ENCODE measurements at places on chromosomes 5 and 9. TPM values are rescaled to one million over a fixed set of nuclear protein-coding genes. Genes with fewer than 3 reads are reported as not detected.

DNA sequence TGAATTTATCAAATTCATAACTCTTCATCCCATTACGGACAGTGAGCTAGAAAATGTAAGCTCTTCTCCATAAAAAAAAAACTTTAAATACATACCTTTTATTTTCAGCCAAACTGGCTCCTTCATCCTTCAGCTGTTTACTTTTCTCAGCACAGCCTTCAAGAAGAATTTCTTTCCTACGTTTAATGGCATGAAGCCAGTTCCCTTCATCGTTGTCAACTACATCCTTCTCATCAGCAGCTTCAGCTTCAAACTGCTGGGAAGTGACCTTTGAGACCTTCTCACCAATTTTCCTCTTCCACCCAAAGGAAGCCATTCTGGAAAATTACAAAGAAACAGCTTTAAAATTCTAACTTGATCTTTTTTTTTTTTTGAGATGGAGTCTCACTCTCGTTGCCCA, 9.1 kb downstream of the TTC33 start:
- H3K4me3 ChIP-seq: no peak overlapping the region
- no peak overlapping the region for H3K27ac ChIP-seq
- H3K4me1 ChIP-seq: no peaks in the 10 kb centered on the region
- no peaks in the 10 kb centered on the region for H3K27me3 ChIP-seq
- peaks cover 4% of the 10 kb centered on the region for H3K36me3 ChIP-seq

- DNase-seq: no peak
- no peak overlapping the region for H3K4me3 ChIP-seq
- no peaks in the 10 kb centered on the region for H3K4me1 ChIP-seq
- no peak overlapping the region for H3K27ac ChIP-seq
- no peaks in the 10 kb centered on the region for H3K27me3 ChIP-seq
- no peaks in the 10 kb centered on the region for H3K36me3 ChIP-seq
These were observed 22.0 kb downstream of the ALDH1A1 start for GRCh38 chr9:72930828-72931227.

GRCh38 chr5:142319560-142320429, 5.0 kb downstream of the SPRY4 start:
- peaks cover 31% of the 10 kb centered on the region for H3K4me1 ChIP-seq
- peaks cover 8% of the 10 kb centered on the region for H3K27me3 ChIP-seq
- no peak for DNase-seq

Gene FBP2
- total RNA-seq: not detected

DNA sequence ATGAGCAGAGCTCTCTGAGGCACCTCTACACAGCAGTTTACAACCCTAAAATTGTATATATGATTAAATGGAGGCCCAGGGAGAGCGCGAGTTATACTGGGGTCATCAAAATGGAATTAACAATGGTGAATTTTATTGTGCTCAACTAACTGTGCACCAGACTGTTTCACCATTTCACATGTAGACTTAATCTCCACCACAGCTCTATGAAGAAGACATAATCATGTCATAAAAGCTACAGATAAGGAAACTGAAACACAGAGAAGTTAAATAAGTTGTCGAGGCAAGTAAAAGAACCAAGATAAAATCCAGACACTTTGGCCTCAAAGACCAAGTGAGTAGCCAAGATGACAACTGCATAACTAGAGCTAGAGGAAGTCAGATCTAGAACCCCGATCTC, 1.5 kb downstream of the SH3TC2 start:
- no peaks in the 10 kb centered on the region for H3K4me1 ChIP-seq
- H3K27me3 ChIP-seq: no peaks in the 10 kb centered on the region
- DNase-seq: no peak
- no peak overlapping the region for H3K4me3 ChIP-seq
- no peak overlapping the region for H3K27ac ChIP-seq
- H3K36me3 ChIP-seq: no peaks in the 10 kb centered on the region

- DNase-seq: no peak
- no peaks in the 10 kb centered on the region for H3K4me1 ChIP-seq
- no peak overlapping the region for H3K4me3 ChIP-seq
These were observed 1.9 kb downstream of the FLT4 start for GRCh38 chr5:180647465-180647864.

Gene CLIC3
- total RNA-seq: 3.7 TPM

DNA sequence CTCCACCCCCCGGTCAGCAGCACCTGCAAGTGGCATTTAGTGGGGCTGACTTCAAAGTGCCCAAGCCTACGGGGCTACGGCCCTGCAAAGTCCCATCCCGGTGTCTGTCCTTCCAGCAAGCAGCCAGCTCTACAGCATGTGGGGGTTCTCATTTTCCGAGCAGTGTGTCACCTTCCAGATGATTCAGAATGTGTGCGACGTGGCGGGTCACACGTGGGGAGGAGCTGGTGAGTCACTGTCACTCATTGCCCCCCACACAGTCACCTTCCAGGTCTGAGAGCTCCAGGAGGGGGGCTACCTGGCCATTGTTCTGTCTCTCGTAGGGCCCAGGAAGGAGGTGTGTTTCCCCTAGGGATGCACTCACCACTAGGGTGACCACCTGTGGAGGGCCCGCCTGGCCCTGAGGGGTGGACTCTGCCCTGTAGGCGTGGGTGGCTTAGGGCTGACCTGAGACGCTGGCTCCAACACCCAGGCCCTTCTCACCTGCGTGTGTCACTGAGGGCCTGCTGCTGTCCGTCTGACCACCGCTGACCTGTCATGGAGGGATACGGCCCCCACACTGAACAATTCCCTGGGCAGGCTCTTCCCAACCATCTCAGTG, 70.2 kb downstream of the SEMA4D start:
- no peaks in the 10 kb centered on the region for H3K27me3 ChIP-seq
- H3K27ac ChIP-seq: peak overlapping the region; percentile 55
- peaks cover 13% of the 10 kb centered on the region for H3K36me3 ChIP-seq
- no peak overlapping the region for H3K4me3 ChIP-seq
- peaks cover 100% of the 10 kb centered on the region for H3K4me1 ChIP-seq

- H3K4me3 ChIP-seq: no peak overlapping the region
- H3K27me3 ChIP-seq: no peaks in the 10 kb centered on the region
- H3K27ac ChIP-seq: no peak overlapping the region
- no peaks in the 10 kb centered on the region for H3K36me3 ChIP-seq
- no peak for DNase-seq
- H3K4me1 ChIP-seq: no peaks in the 10 kb centered on the region
These were observed 8.9 kb downstream of the ARAP3 start for GRCh38 chr5:141672841-141673813.

Gene SPINK4
- total RNA-seq: not detected

Gene TRIM7
- total RNA-seq: 4.2 TPM

Gene RNF183
- total RNA-seq: not detected

Gene C8G
- 2.2 TPM for total RNA-seq

- no peaks in the 10 kb centered on the region for H3K36me3 ChIP-seq
- H3K27ac ChIP-seq: no peak overlapping the region
- no peak overlapping the region for H3K4me3 ChIP-seq
- H3K27me3 ChIP-seq: no peaks in the 10 kb centered on the region
- no peaks in the 10 kb centered on the region for H3K4me1 ChIP-seq
These were observed 55.6 kb downstream of the CCDC192 start for GRCh38 chr5:127758766-127759283.

Gene SAPCD2
- 0.09 TPM for total RNA-seq

DNA sequence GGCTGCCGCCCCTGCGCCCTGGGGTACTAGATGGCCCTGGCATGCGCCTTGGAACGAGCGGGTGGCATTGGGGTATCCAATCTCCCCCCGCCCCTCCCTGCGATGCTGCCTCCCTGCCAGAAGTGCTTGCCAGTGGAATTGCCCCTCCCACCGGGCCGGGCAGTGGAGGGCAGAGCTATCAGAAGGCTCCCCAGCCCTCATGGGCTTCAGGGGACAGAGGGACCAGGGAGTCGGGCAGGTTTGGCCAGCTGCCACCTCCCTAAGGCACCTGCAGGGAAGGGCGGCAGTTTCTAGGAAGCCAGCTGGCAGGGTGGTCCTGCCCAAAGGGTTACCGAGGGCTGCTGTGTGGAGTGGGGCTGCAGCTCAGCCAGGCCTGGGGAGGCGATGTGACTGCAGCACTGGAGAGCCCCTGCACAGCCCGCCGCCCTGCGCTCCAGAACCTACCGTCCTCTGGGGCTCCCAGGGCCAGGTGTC, 52.8 kb upstream of the EGFL7 start:
- no peak overlapping the region for H3K27ac ChIP-seq
- H3K27me3 ChIP-seq: no peaks in the 10 kb centered on the region
- H3K36me3 ChIP-seq: no peaks in the 10 kb centered on the region
- H3K4me1 ChIP-seq: no peaks in the 10 kb centered on the region
- no peak for DNase-seq

- no peak overlapping the region for H3K27ac ChIP-seq
- H3K4me3 ChIP-seq: no peak overlapping the region
- no peaks in the 10 kb centered on the region for H3K36me3 ChIP-seq
- no peaks in the 10 kb centered on the region for H3K4me1 ChIP-seq
- no peaks in the 10 kb centered on the region for H3K27me3 ChIP-seq
These were observed 373.3 kb downstream of the CHSY3 start for GRCh38 chr5:130277522-130277921.

Gene PAX5
- total RNA-seq: not detected

Gene PCDHGA1
- total RNA-seq: 0.78 TPM

- no peaks in the 10 kb centered on the region for H3K4me1 ChIP-seq
- no peak overlapping the region for H3K4me3 ChIP-seq
- no peaks in the 10 kb centered on the region for H3K27me3 ChIP-seq
- no peak overlapping the region for H3K27ac ChIP-seq
- H3K36me3 ChIP-seq: no peaks in the 10 kb centered on the region
- no peak for DNase-seq
These were observed 195.5 kb downstream of the TMEM167A start for GRCh38 chr5:82881571-82882174.

- H3K27ac ChIP-seq: no peak overlapping the region
- no peaks in the 10 kb centered on the region for H3K36me3 ChIP-seq
- no peak overlapping the region for H3K4me3 ChIP-seq
- H3K27me3 ChIP-seq: no peaks in the 10 kb centered on the region
These were observed 42.8 kb downstream of the CAMSAP1 start for GRCh38 chr9:135864447-135865049.

DNA sequence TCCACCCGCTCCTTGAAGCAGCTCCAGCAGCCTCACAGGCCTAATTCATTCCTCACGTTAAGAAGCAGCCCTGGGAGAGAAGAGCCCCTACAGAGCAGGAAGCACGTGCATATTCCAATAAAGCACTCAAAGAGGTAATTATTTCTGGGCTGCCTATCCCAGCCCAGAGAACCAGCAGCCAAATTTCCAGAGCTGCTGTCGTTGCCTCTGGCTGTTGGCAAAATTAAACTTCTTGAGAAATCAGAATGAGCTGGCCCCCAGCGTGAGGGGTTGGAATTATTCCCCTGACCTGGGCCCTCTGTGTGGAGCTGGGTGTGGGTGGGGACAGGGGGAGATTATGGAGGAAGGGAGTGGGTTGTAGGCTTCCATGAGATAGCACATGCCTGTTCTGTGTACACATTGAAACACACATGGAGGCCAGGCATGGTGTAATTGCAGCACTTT, 86.8 kb upstream of the HSPA9 start:
- DNase-seq: no peak
- no peak overlapping the region for H3K27ac ChIP-seq
- H3K36me3 ChIP-seq: no peaks in the 10 kb centered on the region
- H3K27me3 ChIP-seq: peaks cover 51% of the 10 kb centered on the region
- H3K4me1 ChIP-seq: peaks cover 15% of the 10 kb centered on the region

GRCh38 chr5:81065492-81065891, 105.3 kb downstream of the RASGRF2 start:
- H3K4me3 ChIP-seq: no peak overlapping the region
- no peaks in the 10 kb centered on the region for H3K36me3 ChIP-seq
- no peaks in the 10 kb centered on the region for H3K27me3 ChIP-seq

GRCh38 chr5:143582869-143583268, 179.4 kb upstream of the NR3C1 start:
- H3K27ac ChIP-seq: no peak overlapping the region
- DNase-seq: no peak
- no peak overlapping the region for H3K4me3 ChIP-seq
- H3K36me3 ChIP-seq: no peaks in the 10 kb centered on the region
- no peaks in the 10 kb centered on the region for H3K27me3 ChIP-seq

DNA sequence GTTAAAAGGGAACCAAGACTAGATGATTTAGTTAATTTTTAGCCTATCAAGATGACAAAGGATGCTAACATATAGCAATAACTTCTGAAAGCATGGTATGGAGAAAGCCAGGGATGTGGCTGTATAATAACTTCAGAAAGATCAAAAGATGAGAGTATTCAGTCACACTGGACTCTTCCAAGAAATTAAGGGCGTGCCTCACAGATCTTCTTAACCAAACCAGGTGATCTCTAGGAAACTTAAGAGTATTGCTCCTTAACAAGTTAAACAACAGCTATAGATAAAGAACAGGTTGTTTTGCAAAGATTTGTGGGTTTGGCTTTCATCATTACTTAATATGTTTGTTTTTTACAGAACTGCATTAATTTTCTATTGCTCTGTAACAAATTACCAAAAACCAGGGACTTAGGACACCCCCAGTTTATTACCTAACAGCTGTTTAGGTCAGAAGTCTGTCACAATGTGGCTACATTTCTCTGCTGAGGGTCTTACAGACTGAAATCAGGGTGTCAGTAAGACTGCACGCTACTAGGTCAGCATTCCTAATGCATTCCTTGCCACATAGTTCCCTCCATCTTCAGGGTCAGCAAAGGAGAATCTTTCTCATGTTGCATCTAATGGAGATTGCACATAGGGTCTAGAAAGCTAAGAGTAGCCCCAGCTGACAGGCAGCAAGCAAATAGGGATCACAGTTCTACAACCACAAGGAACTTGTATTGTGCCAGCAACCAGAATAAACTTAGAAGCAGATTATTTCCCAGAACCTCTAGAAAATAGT, 113.8 kb downstream of the WDR70 start:
- no peak overlapping the region for H3K27ac ChIP-seq
- H3K36me3 ChIP-seq: no peaks in the 10 kb centered on the region
- no peak for DNase-seq
- H3K27me3 ChIP-seq: no peaks in the 10 kb centered on the region
- H3K4me3 ChIP-seq: no peak overlapping the region

DNA sequence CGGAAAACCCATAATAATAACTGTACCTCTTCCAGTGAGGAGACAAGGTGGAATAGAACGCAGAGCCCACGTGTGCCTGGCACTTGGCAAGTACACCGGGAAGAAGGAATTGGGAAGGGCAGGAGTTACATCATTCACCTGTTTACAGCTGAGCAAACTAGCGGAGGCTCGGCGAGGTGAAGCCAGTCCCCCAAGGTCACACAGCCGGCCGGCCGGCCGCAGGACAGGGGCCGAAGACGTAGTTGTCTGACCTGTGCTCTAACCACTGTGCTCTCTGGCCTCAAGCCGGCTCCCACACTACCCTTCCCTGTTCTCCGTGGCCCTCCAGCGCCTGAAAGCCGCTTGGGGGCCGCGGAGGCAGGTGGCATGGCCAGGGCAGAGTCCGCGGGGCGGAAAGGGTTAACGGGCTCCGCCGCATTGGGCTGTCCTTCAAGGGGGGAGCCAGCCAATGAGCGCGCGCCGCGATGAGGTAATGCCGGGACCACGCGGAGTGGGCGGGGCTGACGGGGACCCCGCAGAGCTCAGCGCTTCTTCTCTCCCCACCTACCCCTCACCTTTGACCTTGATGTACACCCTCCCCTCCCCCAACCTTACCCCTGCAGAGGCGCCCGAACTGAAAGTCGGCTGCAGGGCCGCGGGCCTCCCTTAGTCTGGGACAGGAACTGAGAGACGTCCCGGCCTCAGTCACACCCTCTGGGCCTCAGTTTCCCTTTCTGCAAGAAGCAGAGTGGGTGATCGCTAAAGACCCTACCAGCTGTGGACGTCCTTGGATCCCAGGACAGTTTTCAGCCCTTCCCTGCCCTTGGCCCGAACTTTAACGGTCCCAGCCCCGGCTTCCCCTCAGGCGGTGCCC, 125.1 kb downstream of the C9orf50 start:
- peak overlapping the region; percentile 63 for H3K27ac ChIP-seq
- no peaks in the 10 kb centered on the region for H3K36me3 ChIP-seq
- peak overlapping the region; percentile 51 for H3K4me3 ChIP-seq
- peaks cover 33% of the 10 kb centered on the region for H3K4me1 ChIP-seq
- H3K27me3 ChIP-seq: no peaks in the 10 kb centered on the region

- DNase-seq: no peak
- H3K27ac ChIP-seq: no peak overlapping the region
- no peaks in the 10 kb centered on the region for H3K4me1 ChIP-seq
These were observed 40.2 kb downstream of the RCL1 start for GRCh38 chr9:4832786-4833579.

Gene WDR70
- total RNA-seq: 43.2 TPM
